ENCODE measurements at places on chromosomes 5 and 9. TPM values are rescaled to one million over a fixed set of nuclear protein-coding genes. Genes with fewer than 3 reads are reported as not detected.

Gene GDF9
- total RNA-seq = 0.68 TPM

Gene FAM81B
- not detected for total RNA-seq

DNA sequence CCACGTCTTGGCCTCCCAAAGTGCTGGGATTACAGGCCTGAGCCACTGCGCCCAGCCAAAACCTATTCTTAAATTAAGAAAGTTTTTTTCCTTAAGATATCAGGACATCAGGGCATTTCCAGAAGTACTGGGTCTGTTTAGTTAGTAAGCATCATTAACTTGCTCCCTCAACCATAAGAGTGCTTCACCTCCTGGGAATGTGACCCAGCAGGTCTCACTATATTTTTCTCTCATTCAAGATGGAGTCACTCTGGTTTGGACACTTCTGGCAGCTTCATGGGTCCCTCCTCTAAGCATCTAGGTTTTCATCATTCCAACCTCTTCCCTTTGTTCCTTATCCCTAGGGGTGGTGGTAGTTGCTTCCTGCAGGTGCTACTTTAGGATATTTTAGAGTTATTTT is 10.3 kb upstream of the BRD3OS start:
- no peak for DNase-seq

DNA sequence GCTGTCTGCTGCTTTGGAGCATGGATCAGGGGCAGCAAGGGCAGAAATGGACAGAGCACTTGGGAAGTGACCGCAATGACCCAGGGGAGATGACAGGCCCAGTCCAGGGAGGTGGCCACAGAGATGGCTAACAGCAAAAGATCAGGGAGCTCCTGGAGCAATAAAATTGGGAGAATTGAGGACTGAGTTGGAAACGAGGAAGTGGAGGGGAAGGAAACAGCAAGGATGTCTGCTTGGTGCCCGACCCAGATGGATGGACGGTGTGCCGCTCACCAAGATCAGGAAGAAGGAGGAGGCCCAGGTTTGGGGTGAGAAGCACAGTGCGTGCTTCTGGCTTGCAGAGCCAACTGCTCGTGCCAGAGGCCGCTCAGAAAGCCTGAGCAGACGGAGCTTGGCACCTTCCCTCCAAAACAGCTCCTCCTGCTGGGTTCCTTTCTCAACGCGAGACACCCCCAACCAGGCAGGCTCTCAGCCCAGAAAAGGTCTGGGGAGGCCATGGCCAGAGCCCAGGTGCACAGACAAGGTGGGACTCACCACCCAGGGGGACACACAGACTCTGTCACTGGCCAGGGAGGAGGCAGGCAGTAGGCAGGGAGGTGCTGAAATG is 1.7 kb upstream of the SLC34A1 start:
- DNase-seq = no peak

Gene NUTM2F
- total RNA-seq = not detected

GRCh38 chr9:75111019-75111622 is 22.8 kb downstream of the OSTF1 start:
- no peak for DNase-seq

DNA sequence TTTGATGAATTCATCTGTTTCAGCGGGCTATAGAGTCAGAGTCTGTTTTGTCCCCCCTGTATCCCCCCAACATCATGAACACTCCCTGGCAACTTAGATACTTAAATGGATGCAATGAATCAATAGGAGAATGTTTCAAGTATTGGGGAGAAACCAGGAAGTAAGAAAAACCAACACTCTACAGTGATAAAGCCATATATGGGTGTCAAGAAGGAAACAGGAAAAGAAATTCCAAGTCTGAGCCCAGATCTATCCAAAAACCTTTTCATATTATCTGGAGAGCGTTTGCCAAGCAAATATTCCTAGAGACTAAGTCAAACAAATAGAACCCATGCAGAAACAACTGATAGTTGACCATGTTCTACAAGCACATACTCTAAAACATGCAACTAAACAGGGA is 2.3 kb upstream of the GNAQ start:
- DNase-seq = no peak

DNA sequence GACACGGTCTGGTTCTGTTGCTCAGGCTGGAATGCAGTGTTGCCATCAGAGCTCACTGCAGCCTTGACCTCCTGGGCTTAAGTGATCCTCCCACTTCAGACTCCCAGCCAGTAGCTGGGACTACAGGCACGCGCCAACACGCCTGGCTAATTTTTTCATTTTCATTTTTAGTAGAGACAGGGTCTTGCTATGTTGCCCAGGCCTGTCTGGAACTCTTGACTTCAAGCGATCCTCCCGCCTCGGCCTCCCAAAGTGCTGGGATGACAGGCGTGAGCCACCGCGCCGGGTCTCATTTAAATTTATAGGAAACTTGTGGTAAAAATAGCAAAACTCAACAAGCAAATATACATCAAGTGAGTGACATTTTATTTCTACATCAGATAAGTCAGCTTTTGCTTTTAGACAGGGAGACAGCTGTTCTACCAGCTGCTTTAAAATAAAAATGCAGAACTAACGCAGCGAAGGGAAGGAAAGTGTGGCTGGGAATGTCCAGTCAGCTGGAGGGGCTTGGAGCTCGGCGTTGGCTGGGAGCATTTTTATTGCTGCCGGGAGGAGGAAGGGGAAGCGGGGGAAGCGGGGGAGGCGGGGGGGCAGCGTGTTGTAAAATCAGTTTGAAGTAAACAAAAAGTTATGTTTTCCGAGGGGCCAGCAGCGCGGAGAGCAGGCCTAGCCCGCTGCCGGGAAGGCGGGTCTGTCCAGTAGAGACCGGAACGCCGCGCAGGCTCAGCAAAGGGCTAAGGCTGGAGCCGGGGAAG is 707 bp upstream of the ZFYVE16 start:
- no peak for DNase-seq

- DNase-seq = no peak
Measured at GRCh38 chr9:8823131-8823895, 1023.7 kb upstream of the DMAC1 start.

GRCh38 chr5:10678244-10678643 is 82.8 kb downstream of the DAP start:
- DNase-seq = no peak

Gene OLFML2A
- not detected for total RNA-seq

DNA sequence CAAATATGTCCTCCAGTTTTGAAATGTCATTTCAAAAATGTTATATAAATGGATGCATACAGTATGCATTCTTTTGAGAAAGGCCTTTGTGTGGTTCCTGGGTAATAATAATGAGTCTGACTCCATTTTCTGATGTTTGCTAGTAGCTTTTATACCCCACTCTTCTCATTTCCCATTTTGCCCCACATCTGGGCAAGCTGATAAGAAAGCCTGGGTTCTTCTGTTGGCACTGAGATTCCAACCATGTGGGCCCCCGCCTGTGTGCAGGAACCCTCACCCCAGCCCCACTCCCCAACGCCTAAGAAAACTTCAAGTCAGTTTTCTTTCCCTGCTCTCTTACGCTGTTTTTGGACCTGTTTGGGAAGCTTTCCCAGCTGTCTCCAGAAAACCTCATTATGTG is 89.4 kb downstream of the SNX18 start:
- DNase-seq = no peak

DNA sequence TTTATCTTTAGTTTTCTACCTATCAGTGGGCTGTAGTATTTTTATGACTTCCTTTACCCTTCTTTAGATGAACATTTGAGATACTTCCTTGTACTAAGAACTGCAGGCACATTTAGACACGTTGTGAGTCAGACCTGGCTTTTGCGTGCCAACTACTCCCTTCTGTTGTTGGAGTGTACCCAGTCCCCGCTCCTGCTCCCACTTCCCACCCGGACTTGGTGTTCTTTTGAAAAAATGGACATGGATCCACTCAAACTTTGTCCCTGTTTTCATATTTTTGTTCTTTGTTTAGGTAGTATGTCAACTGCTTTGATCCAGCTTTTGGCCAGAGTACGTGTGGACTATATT is 60.7 kb downstream of the PARP8 start:
- DNase-seq = no peak

DNA sequence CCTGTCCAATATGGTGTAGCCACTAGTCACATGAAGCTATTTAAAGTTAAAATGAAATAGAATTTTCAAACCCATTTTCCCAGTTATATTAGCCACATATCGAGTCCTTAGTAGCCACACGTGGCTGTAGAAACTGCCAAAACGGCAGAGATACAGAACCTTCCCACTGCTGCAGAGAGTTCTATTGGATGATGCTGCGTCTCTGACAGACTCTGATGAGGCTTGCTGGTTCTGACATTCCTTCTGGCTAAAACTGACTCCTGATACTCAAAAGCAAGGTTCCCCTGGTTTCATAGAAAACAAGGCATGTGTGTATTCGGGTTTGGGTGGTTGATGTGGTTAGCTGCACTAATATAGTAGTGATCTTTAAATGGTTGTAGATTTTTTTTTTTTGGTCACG is 91.5 kb downstream of the TLE4 start:
- no peak for DNase-seq

Gene CCL27
- 0.35 TPM for total RNA-seq

Gene PRSS3
- 0.84 TPM for total RNA-seq

- DNase-seq = no peak
Measured at GRCh38 chr5:135221187-135221473, 177.9 kb downstream of the MACROH2A1 start.

- DNase-seq = no peak
Measured at GRCh38 chr5:170427672-170428236, 38.6 kb upstream of the KCNMB1 start.

Gene COL15A1
- not detected for total RNA-seq

DNA sequence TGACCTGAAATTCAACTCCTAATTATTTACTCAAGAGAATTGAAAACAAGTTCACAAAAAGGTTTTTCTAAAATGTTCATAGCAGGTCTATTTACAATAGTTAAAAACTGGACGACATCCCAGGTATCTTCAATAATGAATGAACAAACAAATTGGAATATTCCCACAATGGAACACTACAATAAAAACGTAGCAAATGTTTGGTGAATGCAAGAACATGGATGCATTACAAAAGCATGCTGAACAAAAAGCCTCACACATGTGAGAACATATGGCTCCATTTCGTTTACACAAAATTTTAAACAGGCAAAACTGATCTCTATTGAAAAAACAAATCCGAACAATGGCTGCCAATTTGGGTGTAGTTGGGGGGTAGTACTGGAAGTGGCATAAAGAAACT is 669.9 kb downstream of the MTRR start:
- DNase-seq = no peak

- DNase-seq = no peak
Measured at GRCh38 chr9:8860925-8861324, 1061.3 kb upstream of the DMAC1 start.

DNA sequence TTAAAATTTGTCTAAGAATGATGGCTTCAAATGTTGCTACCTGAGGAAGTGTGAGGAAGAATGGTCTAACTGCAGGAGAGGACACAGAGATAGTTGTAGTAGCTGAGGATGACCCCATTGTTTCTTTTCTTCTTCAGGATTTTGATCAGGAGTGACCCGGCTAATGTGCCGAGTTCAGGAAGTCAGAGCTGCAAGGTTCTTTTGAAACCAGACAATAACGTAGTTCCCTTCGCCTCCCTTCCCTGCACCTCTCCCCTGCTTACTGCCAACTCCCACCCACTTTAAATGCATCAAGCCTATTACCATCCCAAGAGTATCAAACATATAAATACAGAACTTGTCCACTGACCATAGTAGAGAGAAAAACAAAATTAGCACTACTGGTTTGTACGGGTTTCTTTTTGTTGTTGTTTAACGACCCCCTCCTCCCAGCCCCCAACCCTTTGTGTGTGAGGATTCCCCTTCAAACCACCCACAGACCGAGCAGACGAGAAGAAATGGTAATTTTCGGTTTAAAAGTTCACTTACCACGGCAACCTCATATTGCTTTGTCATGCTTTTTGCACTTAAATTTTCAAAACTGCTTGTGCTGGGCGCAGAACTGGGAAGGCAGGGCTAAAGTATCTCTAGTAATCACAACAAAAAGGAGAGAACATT is 23.5 kb upstream of the ELAVL2 start:
- DNase-seq = no peak

DNA sequence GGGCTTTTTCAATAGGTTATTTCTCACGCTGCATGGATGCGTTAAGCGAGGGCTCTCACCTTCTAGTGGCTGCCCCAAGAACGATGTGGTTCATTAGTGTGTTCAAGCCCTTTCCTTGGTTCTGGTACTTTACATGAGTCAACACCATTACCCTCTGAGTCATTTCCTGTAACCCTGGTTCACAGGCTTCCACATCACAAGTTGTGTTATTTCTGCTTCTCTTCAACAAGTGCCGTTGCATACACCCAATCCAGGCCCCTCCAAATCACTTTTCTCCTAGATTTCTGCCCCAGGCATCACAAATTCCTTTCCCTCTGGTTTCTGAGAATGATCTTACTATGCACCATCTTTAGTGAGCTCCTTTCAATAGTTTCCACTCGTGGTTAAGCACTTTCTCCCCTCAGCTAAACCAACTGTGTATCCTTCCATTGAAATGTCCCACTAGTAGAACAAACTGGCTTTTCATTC is 69.5 kb upstream of the RAD23B start:
- DNase-seq = peak; percentile 2

GRCh38 chr9:117290856-117291622 is 123.8 kb downstream of the ASTN2 start:
- no peak for DNase-seq

GRCh38 chr5:86329318-86329717 is 288.4 kb upstream of the COX7C start:
- no peak for DNase-seq

DNA sequence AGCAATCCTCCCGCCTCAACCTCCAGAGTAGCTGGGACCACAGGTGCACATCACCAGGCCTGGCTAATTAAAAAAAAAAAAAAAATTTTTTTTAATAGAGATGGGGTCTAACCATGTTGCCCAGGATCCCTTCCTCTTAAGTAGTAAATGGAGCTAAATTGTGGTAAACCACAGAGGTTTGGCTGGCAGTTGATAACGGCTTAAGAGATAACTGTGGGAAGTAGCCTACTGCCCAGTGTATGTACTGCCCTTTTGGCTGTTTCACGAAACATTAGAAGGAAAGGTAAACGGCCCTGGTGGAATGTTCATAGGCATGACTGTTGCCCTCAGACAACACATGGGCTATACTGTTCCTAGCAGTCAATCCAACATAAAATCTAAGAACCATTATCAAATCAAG is 44.4 kb downstream of the HMGCR start:
- DNase-seq = no peak

DNA sequence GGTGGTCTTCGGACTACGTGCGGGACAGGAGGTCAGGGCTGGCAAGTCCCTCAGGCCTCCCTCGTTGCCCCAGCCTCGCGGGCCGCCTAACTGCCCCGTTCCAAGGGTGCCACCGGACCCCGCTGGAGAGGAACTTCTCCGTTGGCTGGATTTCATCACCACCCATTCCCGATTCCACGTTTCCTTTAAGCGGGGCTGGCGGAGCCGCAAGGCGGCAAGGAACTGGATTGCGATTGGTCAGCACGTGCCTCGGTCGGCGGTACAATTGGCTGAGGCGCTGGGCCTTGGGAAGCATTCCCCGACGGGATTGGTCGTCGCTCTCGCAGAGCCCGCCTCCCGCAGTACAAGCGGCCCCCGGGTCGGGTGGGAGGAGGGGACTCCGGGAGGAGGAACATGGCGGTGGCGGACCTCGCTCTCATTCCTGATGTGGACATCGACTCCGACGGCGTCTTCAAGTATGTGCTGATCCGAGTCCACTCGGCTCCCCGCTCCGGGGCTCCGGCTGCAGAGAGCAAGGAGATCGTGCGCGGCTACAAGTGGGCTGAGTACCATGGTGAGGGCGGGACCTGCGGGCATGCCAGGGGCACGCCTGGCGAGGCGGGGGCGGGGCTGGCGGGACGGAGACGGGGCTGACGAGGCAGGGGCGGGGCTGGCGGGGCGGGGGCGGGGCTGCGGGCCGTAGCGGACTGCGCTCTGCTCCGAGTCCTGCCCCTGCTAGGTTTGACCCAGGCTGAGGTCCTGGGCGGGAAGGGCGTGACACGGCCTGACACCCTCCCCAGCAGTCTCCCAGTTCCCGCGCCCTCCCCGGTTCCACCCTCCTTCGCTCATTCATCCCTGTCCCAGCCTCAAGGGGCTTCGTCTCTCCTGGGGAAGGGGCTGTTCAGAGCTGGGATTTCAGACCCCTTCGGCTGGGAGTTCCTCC is at the start of gene PHPT1:
Gene PHPT1, plus strand, starts transcription at position 372 of the 922 bp plus-strand sequence. Its CDS starts 22 bp downstream, at position 394.
- DNase-seq = peak; percentile 97
